ENCODE measurements at places on chromosomes 13 and 19.

- no peak for DNase-seq
Measured at GRCh38 chr13:106573868-106574267, 5.9 kb upstream of the ARGLU1 start.

DNA sequence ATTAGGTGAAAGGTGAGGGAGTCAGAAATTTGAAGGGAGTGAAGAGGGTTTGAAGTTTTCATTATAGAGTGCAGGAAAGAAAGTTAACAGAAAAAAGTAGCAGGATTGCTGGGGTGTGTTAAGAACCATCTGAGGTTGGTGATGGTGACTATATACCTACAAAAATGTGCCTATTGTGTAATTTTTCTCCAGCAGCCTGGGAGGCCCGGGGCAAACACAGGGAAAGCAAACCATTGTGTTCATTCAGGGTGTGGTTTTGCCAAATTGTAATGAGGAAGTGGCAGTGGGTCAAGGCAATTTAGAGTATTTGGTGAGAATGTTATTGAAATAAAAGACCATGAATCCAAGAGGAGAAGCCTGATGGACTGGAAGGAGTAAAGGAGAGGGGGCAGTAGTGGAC is 8.2 kb upstream of the SUCLA2 start:
- no peak for DNase-seq

DNA sequence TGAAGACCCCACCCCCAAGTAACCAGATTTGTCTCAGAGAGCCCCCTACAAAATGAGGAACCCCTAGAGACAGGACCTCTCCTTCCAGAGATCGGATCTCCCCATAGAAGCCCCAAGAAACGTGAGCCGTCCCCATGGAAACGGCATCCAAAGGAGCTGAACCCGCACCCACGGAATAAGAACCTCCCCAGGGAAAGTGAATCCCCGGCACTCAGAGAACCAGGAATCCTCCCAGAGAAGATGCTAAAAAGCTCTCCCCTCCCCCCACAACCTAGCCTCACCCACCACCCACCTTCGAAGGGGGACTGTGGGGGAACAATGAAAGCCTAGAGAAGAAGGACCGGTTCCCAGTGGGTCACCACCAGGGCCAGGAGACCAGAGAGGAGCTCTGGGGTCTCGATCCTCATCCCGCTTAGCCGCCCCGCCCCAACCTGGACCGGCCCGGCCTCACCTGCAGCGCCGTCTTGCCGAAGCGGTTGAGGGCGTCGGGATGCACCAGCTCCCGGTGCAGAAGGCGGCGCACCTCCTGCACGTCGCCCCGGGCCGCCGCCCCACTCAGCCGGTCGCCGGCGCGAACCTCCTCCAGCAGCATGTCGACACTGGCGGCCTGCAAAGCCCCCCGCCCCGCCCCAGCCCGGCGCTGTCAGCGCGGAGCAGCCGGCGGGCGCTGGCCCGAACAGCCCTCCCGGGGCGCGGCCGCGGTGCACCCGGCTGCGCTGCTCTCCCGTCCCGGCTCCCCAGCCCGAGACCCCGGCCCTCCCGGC is 535 bp downstream of the CDKN2D start:
- peak; percentile 62 for DNase-seq

DNA sequence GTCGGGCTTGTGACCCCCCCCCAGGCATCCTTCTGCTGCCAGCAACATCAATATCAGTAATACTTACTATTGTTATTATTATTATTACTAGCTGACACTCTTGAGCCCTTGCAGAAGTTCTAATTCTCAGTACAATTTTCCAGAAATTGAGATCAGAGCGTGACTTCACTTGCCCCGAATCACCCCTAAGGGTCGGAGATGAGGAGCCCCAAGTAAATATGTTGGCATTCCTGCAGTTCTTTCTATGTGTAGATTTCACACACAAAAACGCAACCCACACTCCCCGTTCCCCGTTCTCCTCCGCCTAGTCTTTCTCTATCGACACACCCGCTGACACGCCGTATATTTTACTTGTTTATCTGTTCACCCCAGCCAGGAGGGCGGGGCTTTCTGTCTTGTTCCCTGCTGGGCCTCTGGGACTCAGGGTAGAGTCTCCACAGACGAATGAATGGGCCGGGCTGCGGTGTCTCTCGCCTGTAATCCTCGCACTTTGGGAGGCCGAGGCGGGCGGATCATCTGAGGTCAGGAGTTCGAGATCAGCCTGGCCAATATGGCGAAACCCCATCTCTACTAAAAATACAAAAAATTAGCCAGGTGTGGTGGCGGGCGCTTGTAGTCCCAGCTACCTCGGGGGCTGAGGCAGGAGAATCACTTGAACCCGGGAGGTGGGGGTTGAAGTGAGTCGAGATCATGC is 14.7 kb downstream of the TLE5 start:
- DNase-seq, result peak; percentile 72

DNA sequence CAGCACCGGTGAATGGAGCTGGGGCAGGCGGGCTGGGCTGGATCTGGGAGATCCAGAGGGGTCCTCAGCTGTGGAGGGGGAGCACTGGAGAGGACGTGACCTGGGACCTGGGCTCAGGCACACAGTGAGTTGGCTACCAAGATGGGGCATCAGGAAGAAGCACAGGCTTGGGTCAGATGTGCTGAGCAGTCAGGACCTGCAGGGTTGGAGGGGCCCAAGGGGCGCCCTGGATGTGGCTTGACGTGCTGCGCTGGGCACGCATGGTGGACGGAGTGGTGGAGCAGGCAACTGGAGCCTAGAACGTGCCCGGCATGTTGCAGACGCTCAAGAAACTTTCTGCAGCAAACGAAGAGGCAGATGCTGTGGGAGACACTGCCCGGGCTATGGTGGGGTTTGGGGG is 20.7 kb downstream of the PIP5K1C start:
- no peak for DNase-seq

- DNase-seq, result no peak
Measured at GRCh38 chr13:105037110-105037509, 1498.4 kb downstream of the EFNB2 start.

GRCh38 chr13:19634256-19634740 is 839 bp downstream of the MPHOSPH8 start:
- DNase-seq, result no peak

DNA sequence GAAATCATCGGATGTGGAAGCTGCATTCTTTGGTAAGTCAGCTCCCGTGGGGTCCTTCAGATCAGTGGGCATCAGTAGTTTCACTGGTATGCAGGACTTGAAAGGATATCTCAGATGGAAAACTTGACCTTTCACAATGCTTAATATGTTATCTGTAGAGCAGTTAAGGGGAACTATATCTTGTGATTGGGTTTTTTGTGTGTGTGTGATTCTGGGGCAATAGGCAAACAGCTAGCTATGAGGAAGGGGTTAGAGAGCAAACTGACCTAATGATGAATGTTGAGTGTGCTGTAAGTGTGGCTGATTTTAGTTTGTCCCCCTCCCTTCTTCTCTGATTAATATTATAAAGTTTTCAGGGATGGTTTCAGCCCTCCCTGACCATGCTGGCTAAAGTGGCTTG is 53.3 kb downstream of the ACSBG2 start:
- no peak for DNase-seq
